ENCODE measurements at places on chromosomes 12 and 14. TPM values are rescaled to one million over a fixed set of nuclear protein-coding genes. Genes with fewer than 3 reads are reported as not detected.

DNA sequence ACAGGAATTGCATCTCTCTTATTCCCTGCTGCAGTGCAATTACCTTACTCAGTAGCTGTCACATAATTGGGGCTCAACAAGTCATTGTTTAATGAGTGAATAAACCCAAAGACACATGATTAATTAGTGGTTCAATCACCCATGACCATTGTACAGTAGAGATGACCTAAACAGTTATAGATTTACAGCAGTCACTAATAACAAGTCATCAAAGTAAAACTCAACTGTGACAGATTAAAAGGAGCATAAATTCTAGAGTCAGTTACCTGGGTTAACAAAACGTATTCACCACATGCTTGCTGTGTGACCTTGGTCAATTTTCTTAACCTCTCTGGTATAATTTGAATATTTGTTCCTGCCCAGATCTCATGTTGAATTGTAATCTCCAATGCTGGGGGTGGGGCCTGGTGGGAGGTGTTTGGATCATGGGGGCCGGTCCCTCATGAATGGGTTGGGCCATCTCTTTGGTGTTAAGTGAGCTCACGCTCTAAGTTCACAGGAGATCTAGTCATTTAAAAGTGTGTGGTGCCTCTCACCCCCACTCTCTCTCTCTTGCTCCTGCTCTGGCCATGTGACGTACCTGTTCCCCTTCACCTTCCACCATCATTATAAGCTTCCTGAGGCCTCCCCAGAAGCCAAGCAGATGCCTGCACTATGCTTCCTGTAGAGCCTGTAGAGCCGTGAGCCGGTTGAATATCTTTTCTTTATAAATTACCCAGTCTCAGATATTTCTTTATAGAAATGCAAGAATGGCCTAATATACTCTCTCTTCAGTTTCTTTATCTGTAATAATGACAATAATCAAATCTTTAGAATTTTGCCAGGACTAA is 141.9 kb upstream of the PLEKHG7 start:
- H3K4me3 ChIP-seq, result no peak overlapping the region
- no peak for DNase-seq
- H3K36me3 ChIP-seq, result no peaks in the 10 kb centered on the region
- H3K27ac ChIP-seq, result peak overlapping the region; percentile 55

DNA sequence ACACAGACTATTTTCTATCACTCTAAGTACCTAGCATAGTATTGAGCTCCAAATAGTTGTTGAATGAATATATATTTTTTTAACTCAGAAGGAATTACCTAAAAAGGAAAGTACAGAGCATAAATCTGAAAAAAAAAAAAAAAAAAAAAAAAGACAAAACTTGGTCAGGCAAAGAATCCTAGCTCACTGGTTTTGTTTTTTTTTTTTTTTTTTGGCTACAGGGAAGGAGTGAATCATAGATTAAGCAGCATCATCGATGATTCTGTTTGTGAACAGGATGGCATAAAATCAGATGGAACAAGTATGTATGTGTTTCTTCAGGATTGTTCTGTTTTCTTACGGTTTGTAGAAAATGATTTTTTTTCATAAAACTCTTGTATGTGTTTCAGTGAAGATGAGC is 66.1 kb upstream of the BCAT1 start:
- no peak overlapping the region for H3K4me3 ChIP-seq
- no peak for DNase-seq
- no peak overlapping the region for H3K27ac ChIP-seq
- H3K36me3 ChIP-seq, result no peaks in the 10 kb centered on the region

DNA sequence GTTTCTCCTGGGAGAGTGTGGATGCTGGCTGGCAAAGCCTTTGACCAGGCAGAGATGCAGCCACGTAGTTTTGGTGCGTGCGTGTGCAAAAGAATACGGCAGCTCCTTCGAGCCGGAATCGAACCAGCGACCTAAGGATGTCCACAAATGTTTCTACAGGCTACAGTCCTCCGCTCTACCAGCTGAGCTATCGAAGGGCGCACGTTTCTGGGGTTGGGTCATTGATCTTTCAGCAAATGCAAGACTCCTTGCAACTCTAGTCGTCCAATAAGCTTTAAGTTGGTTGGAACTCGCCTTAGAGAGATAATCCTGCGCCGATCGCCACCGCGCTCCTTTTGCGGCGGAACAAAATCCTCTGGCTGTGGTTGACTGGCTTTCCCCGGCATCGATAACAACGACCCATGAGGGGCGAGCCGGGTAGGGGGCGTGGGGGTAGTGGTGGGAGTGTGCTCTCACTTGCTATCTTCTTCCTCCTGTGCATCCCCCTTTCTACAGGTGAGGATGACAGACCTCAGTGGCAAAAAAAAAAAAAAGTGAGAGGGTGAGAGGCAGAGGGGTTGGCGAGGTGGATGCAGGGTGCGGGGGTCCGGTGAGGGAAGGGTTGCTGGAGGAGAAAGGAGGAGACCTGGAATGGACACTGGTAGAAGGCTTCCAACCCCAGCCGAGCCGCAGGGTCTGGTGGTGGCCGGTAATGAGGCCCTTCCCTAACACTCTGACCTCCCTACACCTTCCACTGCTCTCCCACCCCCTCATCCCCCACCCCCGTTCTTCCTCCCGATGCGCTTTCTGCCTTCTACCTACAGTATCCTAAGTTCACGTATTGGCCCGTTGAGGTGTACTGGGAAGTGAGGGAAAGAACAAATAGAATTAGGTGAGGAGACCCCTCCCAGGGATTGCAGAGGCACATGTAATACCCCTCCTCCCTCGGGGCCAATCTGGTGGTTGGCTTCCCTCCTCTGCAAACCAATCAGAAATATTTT is 11.8 kb upstream of the OR6S1 start:
- DNase-seq, result no peak
- no peaks in the 10 kb centered on the region for H3K36me3 ChIP-seq
- H3K27ac ChIP-seq, result no peak overlapping the region
- H3K27me3 ChIP-seq, result peaks cover 51% of the 10 kb centered on the region

GRCh38 chr12:56425193-56425592 is 24.0 kb downstream of the TIMELESS start:
- DNase-seq, result no peak
- no peak overlapping the region for H3K4me3 ChIP-seq
- H3K27me3 ChIP-seq, result no peaks in the 10 kb centered on the region
- H3K36me3 ChIP-seq, result peaks cover 37% of the 10 kb centered on the region

KCTD10 gene
- total RNA-seq, result 32.1 TPM

MMP19 gene
- total RNA-seq, result 0.20 TPM

ACOT6 gene
- total RNA-seq, result 0.11 TPM
